ENCODE measurements at places on chromosomes 11 and 22. TPM values are rescaled to one million over a fixed set of nuclear protein-coding genes. Genes with fewer than 3 reads are reported as not detected.

DNA sequence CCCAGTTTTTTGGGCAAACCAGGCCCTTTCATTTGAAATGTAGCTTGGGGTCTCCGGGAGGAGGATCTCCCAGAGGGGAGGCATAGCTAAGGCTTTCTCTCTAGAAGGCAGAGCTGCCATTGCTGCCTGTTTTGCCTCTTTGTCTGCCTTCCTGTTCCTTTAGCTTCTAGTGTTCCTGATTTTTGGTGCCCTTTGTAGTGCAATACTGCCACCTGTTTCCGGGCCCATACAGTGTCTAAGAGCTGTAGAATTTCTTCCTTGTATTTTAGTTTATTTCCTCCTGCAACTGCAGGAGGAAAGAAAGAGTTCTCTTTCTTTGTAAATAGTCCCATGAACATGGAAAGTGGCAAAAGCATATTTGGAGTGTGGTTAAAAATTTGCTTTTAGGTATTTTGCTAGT is 19.3 kb upstream of the GLYATL1 start:
- no peaks in the 10 kb centered on the region for H3K36me3 ChIP-seq
- H3K4me3 ChIP-seq = no peak overlapping the region
- H3K27me3 ChIP-seq = no peaks in the 10 kb centered on the region

BTBD18 gene
- not detected for total RNA-seq

SPON1 gene
- 3.5 TPM for total RNA-seq

DNA sequence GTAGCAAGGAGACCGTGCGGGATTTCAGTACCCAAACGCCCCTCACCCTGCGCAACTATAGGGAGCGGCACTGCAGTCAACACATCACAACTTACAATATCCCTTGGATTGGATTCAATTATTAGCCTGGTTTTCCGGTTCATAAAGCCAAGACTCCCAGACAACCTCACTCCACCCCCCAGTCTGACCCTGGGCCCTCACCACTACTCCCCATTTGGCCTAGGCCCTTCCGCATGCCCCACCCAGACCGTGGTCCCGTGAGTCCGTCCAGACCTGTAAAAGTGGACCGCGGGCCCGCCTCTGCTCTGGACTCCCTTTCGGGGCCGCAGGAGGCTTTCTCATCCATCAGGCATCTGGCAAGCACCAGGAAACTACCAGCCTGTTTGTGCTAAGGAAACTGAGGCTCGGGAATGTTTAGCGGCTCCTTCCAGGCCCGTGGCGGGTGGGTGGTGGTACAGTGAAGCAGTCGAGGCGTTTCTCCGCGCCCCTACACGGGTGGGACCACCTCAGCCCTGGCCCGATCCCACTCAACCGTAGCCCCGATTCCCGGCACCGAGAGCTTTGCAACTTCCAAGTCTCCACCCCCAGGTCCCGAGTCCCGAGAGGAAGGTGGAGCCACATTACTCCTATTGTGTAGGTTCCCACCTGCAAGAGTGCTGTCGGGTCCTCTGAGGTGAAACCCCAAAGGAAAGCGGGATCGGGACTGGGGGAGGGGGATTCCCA is 679 bp upstream of the DPP3 start:
- H3K4me3 ChIP-seq = peak overlapping the region; percentile 96
- H3K36me3 ChIP-seq = peaks cover 5% of the 10 kb centered on the region
- DNase-seq = peak; percentile 44
- H3K27ac ChIP-seq = peak overlapping the region; percentile 97
- H3K4me1 ChIP-seq = peaks cover 3% of the 10 kb centered on the region

- no peaks in the 10 kb centered on the region for H3K36me3 ChIP-seq
- no peaks in the 10 kb centered on the region for H3K27me3 ChIP-seq
- DNase-seq = peak; percentile 4
- H3K4me3 ChIP-seq = no peak overlapping the region
- H3K4me1 ChIP-seq = no peaks in the 10 kb centered on the region
Observed at GRCh38 chr11:107359701-107360100, 97.9 kb downstream of the CWF19L2 start.

DNA sequence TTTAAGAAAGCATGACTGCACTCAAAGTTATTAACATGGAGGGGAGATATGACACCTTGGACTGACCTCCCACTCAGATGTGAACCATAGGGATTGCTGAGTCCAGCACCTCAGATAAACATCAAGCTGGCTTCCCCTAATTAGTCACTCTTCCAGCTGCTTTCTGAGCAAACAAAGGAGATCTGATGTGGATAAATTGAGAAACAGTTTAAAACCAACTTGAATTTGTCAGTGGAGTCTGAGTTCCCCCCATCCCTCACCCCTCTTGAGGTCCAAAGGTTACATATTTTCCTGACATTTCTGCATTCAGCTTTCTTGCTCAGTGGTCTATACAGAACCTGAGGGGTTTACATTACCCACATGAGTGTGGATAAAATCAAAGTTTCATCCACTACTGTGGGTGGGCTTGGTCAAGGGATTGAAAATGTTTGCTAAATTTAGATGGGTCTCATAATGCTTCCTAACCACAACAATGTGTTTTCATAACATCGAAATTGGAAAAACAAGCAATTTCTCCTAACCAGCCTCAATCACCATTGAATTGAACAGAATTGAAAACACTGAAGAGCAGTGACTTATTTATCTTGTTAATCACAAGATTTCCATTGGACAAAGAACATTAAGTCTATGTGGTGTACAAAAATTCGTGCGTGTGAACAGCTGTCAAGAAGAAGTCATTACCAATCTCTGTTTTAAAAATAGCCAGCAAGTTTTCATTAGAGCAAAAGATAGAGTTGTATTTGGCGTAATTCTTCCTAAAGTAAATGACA is 292.3 kb downstream of the METTL15 start:
- H3K27ac ChIP-seq = no peak overlapping the region
- peaks cover 4% of the 10 kb centered on the region for H3K4me1 ChIP-seq
- no peak overlapping the region for H3K4me3 ChIP-seq
- H3K36me3 ChIP-seq = no peaks in the 10 kb centered on the region

GRCh38 chr11:43074810-43075209 is 237.0 kb upstream of the API5 start:
- no peaks in the 10 kb centered on the region for H3K27me3 ChIP-seq
- DNase-seq = no peak
- no peaks in the 10 kb centered on the region for H3K4me1 ChIP-seq
- H3K36me3 ChIP-seq = no peaks in the 10 kb centered on the region
- no peak overlapping the region for H3K27ac ChIP-seq
- no peak overlapping the region for H3K4me3 ChIP-seq

- DNase-seq = no peak
- H3K27ac ChIP-seq = no peak overlapping the region
- H3K4me1 ChIP-seq = peaks cover 6% of the 10 kb centered on the region
- H3K4me3 ChIP-seq = no peak overlapping the region
- no peaks in the 10 kb centered on the region for H3K27me3 ChIP-seq
- H3K36me3 ChIP-seq = no peaks in the 10 kb centered on the region
Observed at GRCh38 chr11:69368119-69368880, 74.3 kb downstream of the MYEOV start.

DNA sequence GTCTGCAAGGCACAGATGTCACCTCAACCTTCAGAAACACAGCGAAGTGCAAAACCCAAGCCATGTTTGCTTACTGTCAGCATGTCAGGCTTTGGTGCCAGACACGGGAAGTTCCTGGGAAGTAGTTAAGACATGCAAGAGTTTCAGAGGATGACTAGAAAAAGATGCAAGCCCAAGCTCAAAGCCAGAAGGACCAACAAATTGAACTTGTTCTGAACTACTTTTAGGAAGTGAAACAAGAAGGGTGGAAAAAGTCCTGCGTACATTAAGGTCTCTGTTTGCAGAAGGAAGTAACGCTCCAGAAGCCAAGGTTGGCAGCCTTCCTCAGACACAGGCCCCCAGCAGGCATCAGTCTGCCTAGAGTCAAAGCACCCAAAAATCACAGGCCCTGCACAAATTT is 2.6 kb downstream of the AP1B1 start:
- H3K36me3 ChIP-seq = peaks cover 5% of the 10 kb centered on the region
- DNase-seq = no peak
- peaks cover 4% of the 10 kb centered on the region for H3K4me1 ChIP-seq

IGSF9B gene
- 0.26 TPM for total RNA-seq

DNA sequence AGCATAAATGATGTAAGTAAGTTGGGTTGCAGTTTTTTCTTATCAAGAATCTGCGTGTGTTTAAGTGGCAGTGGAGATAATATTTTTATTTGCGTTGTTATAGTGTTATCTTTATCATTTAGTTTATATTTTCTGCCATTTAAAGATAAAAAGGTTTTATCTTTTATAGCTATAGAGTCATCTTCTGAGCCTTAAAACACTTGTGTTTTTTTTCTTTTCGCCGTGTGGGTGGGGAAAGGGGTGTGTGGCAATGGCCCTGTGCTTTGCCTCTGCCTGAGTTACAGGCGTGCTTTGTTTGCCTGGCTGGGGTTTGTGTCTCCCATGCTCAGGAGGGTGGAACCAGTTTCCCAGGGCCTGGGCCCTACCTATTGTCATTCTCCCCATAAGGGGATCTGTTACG is 16.2 kb downstream of the ARHGEF12 start:
- H3K4me3 ChIP-seq = no peak overlapping the region
- peaks cover 10% of the 10 kb centered on the region for H3K4me1 ChIP-seq
- no peak for DNase-seq
- H3K27me3 ChIP-seq = no peaks in the 10 kb centered on the region
- no peaks in the 10 kb centered on the region for H3K36me3 ChIP-seq

GRCh38 chr11:111736621-111737443 is 29.4 kb downstream of the PPP2R1B start:
- H3K36me3 ChIP-seq = peaks cover 11% of the 10 kb centered on the region
- peak overlapping the region; percentile 100 for H3K27ac ChIP-seq
- DNase-seq = no peak
- H3K4me3 ChIP-seq = no peak overlapping the region

DNA sequence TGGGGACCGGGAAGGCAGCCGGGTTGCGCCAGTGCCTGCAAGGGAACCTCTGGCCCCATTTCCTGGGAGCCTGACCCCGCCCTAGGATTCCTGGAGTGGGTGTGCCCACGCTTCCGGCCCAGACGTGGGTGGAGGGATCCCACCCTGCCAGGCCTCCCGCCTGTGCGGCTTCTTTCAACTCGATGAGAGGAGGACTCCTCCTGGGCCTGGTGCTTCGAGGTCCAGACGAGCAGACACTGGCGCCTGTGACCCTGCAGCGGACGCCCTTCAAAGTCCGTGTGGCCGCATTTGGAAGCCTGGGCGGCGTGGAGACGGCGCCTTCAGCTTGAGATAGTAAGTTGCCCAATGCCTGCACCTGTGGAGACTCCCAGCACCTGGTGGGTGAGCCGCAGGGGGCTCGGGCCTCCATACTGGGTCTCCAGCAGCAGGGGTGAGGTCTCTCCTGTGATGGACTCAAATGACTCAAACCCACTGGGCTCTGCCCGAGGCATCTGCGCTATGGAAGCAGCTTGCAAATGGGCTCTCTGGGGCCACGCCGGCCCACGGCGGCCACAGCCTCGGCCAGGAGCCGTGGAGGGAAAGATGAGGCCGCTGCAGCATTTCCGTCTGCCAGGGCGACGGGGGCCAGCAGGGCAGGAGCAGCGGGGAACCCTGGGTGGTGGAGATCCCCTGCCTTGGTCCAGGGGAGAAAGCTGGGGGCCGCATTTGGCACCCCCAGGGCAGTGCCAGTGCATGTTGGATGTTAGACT is 64.3 kb upstream of the PPARA start:
- H3K36me3 ChIP-seq = peaks cover 55% of the 10 kb centered on the region
- DNase-seq = peak; percentile 74
- peak overlapping the region; percentile 98 for H3K4me3 ChIP-seq
- H3K27me3 ChIP-seq = no peaks in the 10 kb centered on the region

MMP8 gene
- total RNA-seq = not detected

CPSF7 gene
- total RNA-seq = 18.0 TPM

APOA5 gene
- not detected for total RNA-seq

GRCh38 chr11:32288276-32288675 is 147.1 kb downstream of the WT1 start:
- H3K4me1 ChIP-seq = no peaks in the 10 kb centered on the region
- no peaks in the 10 kb centered on the region for H3K27me3 ChIP-seq
- H3K36me3 ChIP-seq = no peaks in the 10 kb centered on the region
- H3K27ac ChIP-seq = no peak overlapping the region

DNA sequence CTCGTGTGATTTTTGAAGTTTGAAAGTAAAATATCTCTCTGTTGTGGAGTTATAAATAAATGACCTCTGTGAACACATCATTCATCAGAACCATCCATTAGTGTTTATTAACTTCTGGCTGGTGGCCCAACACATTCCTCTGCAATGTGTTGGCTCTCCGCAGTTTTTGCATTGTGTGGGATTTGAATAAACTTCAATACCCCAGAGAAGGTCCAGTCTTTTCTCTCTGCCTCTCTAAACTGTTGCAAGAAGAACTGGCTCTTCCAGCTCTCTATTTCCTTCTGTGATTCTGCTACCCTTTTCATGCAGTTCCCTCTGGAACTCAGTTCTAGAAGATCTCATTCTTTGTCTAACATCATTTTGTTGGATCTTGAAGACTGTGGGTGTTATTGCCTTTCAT is 125.0 kb upstream of the ARHGAP42 start:
- no peaks in the 10 kb centered on the region for H3K27me3 ChIP-seq
- H3K36me3 ChIP-seq = no peaks in the 10 kb centered on the region
- DNase-seq = peak; percentile 88
- peaks cover 4% of the 10 kb centered on the region for H3K4me1 ChIP-seq
- no peak overlapping the region for H3K4me3 ChIP-seq

- no peaks in the 10 kb centered on the region for H3K27me3 ChIP-seq
- H3K36me3 ChIP-seq = peaks cover 16% of the 10 kb centered on the region
- no peak for DNase-seq
- H3K4me3 ChIP-seq = no peak overlapping the region
- peak overlapping the region; percentile 99 for H3K27ac ChIP-seq
- H3K4me1 ChIP-seq = peaks cover 33% of the 10 kb centered on the region
Observed at GRCh38 chr22:21937821-21938070, 14.9 kb downstream of the PPM1F start.

PTS gene
- total RNA-seq = 69.0 TPM

LSP1 gene
- total RNA-seq = 6.7 TPM

Measured in fibroblast of lung (primary cell).